ENCODE measurements at places on chromosomes 3 and 15. TPM values are rescaled to one million over a fixed set of nuclear protein-coding genes. Genes with fewer than 3 reads are reported as not detected.
A peak's percentile ranks its signal among the peaks of the same experiment; 100 is the strongest.

DNA sequence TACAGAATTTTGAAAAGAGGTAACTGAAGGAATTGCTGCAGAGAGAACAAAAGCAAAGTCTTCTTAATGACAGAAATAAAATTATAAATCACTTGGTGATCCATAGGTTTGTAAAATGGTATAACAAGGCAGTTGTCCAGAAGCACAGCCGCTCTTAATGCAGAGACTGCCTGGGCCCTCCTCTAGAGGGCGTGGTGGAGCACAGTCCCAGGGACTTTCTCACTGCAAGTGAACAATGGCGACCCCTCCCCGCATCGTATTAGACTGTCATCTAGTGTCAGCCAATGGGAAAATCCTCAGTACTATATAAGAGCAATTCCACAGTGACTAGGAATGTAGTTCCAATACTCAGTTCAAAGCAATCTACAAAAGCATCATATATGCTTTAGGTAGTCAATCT lies 26.4 kb upstream of the ZBED2 start:
- no peak for DNase-seq

DNA sequence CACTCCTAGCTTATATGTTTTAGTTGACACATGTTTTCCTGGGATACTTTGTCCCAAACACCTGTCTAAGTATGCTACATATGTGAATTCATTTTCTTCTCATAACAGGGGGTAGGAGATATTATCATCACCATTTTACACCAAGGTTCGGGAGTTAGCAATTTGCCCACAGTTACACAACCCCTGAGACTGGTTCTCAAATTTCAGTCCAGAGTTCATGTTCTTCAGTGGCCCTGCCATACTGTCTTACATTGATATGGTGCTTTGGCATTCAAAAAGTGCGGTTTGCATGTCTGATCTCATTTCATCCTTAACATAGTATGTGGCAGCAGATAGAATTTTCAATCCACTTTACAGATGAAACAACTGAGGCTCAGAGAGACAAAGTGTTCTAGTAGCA lies 38.4 kb downstream of the ROBO2 start:
- no peak for DNase-seq

GRCh38 chr3:184514171-184514490 lies 47.5 kb upstream of the EPHB3 start:
- no peak for DNase-seq

DNA sequence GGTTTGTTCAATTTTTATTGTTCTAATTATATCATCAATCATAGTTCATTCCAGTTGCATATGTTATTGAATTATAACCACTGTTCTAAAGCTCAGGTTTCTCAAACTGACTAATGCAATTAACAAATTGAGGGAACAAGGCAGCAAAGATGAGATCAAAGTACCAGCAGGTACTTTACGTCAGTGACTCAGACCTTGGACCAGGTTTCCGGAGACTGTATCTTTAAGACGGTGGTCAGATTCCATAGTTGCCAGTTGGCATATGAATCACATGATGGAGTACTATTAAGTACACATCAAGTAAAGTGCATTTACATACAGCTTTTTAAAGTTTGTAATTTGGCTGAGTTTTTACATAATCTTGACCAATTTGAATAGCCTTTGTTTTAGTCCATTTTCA lies 583.6 kb upstream of the ROBO2 start:
- no peak for DNase-seq

DNA sequence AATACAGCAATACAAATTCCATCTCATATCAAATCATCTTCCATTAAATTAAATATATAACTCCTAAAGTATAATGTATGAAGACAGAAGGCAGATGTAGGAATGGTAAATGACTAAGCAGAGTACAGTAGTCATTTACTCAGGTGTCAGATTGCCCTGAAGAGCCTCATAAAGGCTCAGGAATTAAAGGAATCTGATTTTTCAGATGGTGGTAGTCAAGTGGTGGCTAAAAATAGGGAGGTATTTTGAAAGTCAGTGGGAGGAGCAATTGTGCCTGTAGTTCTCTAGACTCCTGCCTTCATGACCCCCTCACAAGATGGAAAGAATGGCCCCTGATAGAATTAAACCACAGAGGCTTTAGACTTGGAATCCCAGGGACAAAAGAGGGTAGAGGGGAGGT lies 142.7 kb upstream of the SYNPR start:
- DNase-seq = no peak

DNA sequence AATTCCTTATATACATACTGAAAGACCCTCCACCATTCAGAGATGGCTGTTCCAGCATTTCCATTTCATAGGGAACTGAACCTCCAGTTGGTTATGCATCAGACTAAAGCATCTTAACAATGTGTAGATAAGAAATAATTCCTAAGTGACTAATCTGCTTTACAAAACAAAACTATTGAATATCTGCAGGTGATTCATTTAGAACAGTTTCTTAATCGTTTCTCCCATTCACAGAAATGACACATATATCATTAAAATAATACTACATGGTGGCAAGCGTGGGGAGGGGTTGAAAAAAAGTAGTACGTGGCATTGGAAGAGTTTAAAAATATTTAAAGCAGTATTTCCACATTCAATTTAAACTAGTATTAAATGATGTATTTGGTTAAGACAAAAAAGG lies 19.5 kb downstream of the COPS2 start:
- peak; percentile 92 for DNase-seq

DNA sequence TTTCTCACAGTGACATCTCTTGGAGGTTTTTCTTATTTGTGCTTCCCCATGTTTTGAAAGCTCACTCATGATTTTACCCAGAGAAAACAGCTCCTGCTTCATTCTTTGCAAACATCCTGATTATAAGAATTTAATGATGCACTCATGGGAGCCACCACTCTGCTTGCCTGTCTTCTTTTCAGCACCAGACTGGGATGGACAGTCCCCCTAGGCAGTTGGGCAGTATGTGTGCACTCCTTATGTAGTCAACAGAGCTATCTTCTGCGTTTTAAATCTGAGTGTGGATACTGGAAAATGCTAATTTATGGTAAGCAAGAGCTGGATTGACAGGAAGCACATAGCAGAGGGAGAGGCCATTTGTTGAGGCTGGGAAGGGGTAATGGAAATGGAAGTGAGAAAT lies 276.1 kb downstream of the AGBL1 start:
- no peak for DNase-seq

Gene INKA1
- polyA plus RNA-seq = 5.4 TPM
